ENCODE measurements at places on chromosomes 13 and 19.
A peak's percentile ranks its signal among the peaks of the same experiment; 100 is the strongest.

- no peak for DNase-seq
These were observed 27.7 kb downstream of the ZNF461 start for GRCh38 chr19:36638862-36639510.

- DNase-seq = no peak
These were observed 19.0 kb downstream of the KCTD15 start for GRCh38 chr19:33815380-33816340.

DNA sequence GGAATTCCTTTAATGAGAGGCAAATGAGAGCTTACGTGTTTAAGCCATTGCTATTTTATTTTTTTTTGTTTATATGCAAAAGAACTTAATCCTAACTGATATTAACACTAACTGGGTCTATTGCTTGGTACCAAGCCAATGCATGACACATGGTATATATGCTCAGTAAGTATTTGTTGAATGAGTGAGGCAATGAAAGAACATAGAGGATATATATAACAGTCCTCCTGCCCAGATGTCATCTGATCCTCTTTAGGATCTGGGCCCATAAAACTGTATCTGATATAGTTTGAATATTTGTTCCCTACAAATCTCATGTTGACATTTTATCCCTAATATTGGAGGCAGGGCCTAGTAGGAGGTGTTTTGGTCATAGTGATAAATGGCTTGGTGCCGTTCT, 13.0 kb upstream of the ALOX5AP start:
- no peak for DNase-seq

- no peak for DNase-seq
These were observed 1533.6 kb downstream of the UQCRFS1 start for GRCh38 chr19:27679399-27679798.

DNA sequence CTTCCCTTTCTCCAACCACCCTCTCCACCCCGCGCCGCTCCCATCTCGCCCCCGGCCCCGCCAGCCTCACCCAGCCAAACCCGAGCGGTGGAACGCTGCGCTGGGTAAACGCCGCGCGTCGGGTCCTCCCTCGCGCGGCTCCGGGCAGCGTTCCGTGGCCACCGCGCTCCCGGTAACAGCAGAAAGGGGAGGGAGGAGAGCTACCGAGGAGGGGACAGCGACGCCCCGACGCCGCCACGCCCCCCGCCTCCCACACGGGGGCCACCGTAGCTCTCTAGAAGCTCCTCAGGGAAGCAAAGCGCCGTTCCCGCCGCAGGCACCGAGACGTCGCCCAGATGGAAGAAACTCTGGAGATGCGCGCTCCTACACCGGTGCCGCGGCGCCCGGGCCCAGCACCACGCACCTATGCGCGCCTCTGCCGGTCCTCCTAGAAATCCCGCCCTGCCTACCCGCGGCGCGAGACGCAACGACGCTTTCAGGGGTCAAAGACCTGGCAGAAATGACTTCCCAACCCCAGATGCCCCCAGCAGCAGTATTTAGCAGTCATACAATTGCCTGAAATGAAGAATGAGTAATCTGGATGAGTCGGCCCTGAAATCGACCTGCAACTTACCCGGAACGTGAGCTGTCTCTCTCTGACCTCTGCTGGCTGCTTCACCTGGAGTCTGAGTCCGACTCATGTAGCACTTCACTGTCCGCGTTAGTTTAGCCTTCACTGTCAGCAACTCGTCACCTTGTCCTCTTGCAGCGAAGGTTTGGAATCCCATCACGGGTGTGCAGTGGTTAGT, at the start of gene RUBCNL:
Gene RUBCNL, minus strand, starts transcription at position 189 of the 788 bp plus-strand sequence. CDS start 14,777 bp downstream, outside the sequence.
- peak; percentile 31 for DNase-seq

DNA sequence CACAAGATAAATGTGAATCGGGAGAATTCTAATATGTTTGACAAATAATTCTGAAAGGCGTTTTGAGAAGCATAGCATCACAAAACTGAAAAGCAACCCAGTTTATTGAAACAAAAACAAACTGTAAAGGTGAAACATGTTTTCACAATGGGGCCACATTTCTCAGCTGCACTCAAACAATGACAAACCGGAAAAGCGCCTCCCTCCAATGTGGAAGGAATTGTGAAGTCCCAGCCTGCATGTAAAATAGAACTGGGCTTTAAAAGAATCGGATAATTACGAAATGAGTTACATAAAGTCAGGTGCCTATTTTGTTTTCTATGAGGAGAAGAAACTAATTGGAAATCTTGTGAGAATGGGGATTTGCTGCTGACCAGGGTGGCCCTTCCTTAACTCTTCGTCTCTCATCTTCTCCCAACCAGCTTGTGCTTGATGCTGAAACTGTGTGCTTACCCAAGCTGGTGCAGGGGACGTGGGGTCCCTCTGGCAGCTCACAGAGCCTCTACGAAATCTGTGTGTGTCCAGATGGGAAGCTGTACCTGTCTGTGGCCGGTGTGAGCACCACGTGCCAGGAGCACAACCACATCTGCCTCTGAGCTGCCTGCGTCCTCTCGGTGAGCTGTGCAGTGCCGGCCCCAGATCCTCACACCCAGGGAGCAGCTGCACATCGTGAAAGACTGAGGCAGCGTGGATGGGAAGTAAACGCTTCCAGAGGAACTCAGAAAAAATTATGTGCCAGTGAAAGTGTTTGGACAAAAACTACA, 109.4 kb downstream of the SACS start:
- no peak for DNase-seq

DNA sequence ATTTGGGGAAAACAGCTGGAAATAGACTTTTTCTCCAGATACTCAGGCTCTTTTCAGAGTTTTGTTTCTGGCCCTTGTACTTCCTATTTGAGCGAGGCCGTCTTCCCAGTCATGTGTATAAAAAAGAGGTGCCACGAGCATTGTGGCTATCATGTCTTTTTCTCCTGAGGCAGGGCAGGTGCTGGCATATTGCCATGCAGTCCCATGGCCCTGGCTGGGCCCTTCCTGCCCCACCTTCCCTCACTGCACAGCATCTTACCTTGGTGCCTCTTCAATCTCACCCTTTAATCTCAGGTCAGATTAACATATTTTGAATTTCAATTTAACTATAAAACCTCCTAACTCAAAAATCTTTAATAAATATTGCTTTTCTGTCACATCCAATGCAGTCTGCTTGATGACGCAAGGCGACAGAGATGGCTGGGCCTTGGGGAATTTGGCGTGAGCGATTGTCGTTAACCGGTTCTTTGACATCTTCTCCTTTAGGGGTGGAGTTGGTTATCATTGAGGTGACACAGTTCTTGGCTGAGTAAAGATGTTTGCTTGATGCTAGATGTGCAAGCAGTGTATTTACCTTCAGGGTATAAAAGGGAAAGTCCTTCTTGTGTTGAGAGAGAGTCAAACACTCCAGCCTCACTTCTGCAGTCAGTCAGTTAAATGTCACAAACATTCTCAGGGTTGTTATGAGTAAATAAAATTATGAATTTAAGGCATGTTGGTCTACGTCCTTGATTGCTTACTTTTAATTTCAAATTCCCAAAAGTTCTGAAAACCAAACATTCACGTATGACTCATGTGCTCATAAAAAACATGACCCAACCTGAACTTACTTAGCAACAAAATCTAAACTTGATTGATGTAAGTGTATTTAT, 289.9 kb downstream of the MYO16 start:
- no peak for DNase-seq

GRCh38 chr13:36067746-36068381, 63.3 kb downstream of the DCLK1 start:
- no peak for DNase-seq

- DNase-seq = no peak
These were observed 1495.0 kb upstream of the PCDH20 start for GRCh38 chr13:62910541-62911060.

GRCh38 chr13:94701313-94702180, 10.8 kb downstream of the SOX21 start:
- DNase-seq = no peak

DNA sequence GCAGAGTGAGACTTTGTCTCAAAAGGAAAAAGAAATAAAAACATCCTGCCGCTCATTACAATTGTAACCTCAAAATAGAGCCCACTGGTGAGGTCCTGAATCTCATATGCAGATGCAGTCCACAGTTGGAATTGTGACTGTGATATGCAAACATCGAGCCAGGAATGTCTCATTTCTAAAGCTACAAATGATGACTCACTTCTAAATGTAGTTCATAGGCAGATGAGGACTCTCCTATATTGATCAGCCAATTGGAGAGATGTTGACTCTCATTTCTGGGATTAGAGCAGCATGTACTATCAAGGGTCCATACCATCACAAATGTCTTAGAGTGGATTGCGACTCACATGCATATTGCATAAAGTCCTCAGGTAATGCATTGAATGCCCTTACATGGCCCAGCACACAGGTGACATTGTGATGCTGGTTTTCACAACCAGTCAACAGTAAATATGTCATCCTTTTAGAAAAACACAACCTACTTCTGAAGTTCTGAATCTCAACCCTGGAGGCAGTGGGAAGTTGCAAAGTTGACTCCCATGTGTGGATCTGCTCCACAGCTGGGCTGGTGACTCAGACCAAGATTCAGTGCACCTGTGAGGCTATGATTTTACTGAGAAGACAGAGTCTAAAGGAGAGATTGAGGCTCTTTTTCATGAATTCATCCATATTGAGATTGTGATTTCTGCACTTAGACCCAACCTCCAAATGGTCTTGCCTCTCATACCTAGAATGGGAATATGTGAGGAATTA, 16.9 kb upstream of the ZNF254 start:
- no peak for DNase-seq

Measured in MM.1S (cell line).